ENCODE measurements at places on chromosomes 2 and 18. TPM values are rescaled to one million over a fixed set of nuclear protein-coding genes. Genes with fewer than 3 reads are reported as not detected.

DNA sequence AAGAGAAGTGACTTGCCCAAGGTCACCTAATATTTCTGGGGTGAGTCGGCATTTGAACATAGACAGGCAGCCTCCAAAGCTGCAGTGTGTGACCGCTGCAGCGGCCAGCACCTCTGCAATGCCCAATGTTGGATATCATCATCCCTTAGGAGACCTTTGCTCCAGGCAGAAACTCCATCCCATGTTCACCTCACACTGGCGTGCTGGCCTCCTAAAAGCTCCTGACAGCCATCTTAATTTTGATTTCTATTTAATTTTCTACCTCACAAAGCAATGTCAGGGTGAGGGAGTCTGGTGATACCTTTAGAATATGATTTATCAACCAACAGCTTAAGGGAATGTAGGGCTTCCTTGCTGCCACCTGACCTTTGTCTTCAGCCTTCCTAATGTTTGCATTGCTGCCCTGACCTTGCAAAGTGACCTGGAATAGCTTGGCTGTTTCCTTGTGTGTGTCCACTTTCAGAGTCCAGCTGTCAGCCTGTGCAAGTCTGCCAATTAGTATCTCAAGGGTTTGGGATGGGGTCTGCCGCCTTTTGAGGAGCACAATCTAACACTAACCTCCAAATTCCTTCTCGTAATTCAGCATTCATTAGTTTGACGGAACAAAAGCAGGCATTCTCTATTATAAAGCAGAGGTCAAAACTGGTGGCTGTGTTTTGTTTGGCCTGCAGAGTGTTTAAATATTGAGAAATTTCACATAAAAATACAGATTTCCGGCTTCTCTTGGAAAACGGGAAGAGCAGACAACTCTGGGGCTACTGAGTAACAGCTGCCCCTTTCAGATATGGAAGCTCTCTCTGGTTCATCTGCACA, 127.6 kb downstream of the PLEKHM3 start:
- DNase-seq: no peak

- DNase-seq: no peak
Measured at GRCh38 chr18:46184727-46185126, 80.5 kb downstream of the HAUS1 start.

DNA sequence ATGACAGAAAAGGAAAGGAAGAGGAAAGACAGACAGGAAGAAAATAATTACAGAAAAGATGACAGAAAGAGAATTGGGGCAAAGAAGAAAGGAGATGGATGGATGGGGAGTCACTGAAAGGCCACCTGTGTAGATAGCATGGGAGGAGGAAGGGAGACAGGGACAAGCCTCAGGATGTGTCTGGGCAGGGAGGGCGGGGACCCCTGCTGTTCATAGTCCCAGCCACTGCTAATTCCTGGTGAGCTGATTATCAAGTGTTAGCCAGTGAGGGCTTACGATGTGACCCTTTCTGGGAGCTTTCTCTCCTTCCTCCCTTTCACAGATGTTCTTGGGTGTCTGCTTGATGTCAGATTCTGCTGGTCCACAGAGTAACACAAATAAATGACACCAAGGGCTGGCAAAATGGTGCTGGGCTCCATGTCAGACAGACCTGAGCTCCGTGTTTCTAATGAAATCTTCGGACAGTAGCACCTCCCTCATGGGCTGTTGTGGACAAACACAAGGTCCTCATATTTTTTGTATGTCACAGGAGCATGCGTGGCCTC, 13.6 kb downstream of the FHOD3 start:
- no peak for DNase-seq

- DNase-seq: no peak
Measured at GRCh38 chr2:159808032-159808425, 10.0 kb upstream of the CD302 start.

- DNase-seq: no peak
Measured at GRCh38 chr2:159515441-159515840, 100.9 kb downstream of the BAZ2B start.

- DNase-seq: no peak
Measured at GRCh38 chr2:59724746-59725145, 828.7 kb downstream of the BCL11A start.

- no peak for DNase-seq
Measured at GRCh38 chr18:25795213-25795612, 295.2 kb downstream of the SS18 start.

GRCh38 chr2:45923701-45924100, 272.2 kb downstream of the PRKCE start:
- no peak for DNase-seq

- DNase-seq: peak; percentile 19
Measured at GRCh38 chr2:118223511-118223991, 135.3 kb downstream of the INSIG2 start.

DNA sequence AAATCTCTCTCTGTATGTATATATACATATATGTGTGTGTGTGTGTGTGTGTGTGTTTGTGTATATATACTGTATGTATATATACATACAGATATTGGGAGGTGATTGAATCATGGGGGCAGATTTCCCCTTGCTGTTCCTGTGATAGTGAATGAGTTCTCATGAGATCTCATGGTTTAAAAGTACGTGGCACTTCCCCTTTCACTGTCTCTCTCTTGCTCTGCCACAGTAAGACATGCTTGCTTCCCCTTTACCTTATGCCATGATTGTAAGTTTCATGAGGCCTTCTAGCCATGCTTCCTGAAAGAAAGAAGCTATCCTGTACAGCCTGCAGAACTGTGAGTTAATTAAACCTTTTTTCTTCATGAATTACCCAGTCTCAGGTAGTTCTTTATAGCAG, 18.8 kb upstream of the CCDC195 start:
- DNase-seq: no peak

GRCh38 chr18:34122724-34123334, 101.9 kb downstream of the NOL4 start:
- no peak for DNase-seq

GRCh38 chr18:48780913-48781162, 169.9 kb downstream of the SMAD7 start:
- DNase-seq: no peak

DNA sequence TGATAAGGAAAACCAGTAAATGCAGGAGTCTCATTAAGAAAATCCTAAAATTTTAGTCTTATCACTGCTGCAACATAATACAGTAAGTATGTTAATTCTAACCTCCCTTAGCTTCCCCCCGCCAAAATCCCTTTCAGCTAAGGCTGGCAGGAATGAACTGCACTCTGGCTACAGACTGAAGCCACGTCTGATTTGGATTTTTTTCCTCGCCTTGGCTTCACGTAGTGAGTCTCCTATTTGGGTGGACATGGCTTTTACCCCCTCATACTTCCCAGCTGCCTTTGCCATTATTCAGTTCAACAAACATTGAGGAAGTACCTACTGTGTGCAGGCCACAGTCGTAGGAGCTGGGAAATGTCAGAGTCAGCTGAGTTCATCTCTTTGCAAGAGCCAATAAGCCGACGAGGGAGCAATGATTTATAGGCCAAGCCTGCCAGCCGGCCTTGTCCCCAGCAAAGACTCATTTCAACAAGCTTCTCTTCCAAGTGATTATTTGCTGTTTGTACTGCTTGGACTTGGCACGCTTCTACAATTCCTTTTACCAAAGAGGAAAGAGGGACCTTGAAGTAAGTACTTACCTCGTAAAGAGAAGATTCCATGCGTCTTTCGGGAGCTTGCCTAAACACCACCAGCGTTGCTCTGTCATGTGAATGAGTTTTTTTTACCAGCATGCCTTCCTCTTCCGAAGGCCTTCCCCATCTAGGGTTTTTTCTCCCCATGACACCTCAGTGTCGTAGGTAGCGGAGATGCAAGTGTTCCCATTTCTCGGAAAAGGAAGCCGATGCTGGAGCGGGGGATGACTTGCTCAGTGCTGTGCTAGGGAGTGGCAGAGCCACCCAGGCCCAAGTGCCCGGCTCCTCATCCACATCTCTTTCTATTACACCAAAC, 138.6 kb downstream of the KLHL29 start:
- no peak for DNase-seq

GRCh38 chr18:48002933-48003365, 72.5 kb upstream of the SMAD2 start:
- DNase-seq: no peak

DNA sequence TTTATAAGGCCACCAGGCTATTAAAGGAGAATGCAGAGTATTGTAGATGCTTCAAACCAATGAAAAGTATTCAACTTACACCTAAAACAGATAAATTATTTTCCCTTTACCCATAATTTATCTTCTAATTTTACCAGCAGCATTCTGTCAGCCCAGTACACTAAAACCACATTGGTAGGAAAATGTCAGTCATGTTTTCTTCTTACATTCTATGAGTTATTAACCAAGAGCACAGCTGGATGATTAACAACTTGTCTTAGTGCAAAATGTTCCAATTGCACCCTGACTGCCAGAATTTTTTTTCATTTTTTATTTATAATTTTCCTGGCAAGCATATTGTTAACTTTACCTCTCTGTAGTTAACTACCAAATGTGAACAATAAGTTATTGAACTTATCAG, 79.0 kb upstream of the WDR75 start:
- no peak for DNase-seq

DNA sequence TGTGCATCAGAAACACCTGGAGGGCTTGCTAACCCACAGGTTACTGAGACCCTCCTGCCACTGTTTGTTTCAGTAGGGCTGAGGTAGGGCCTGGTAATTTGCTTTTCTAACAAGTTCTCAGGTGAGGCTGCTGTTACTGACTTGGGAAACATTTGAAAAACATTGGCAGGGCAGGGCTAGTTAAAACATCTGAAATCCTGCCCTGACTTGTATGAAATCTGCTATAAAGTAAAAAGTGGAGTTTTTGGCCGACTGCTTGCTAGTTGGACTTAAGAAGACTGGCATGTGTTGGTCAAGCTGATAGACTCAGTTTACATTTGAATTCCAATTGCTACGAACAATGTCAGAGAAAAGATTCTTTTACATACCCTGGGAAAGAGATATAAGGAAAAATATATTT, 111.6 kb upstream of the DLX2 start:
- DNase-seq: no peak

DNA sequence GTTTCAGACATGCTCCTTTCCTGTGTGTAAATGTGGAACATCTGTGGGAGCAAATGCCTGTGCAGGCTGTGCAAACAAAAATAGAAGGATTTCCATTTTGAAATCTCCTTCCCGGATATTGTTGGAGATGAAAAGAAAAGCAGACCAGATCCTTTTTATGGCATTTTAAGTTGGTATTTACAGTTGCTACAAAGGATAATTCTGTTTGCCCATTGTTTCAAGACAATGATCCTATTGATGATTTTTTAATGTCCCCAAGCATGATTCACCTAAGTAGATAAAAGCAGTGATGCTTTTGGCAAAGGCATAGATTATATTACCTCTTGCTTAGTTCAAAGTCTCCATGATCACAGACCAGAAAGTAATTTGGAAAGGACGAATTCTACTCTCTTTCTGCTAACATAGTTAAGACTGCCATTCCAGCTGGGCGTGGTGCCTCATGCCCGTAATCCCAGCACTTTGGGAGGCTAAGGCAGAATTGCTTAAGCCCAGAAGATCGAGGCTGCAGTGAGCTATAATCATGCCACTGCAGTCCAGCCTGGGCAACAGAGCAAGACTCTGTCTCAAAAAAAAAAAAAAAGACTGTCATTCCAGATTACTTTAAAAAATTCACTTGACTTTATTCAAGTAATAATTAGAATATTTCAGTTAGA, 209.6 kb upstream of the SLC39A10 start:
- DNase-seq: no peak

DNA sequence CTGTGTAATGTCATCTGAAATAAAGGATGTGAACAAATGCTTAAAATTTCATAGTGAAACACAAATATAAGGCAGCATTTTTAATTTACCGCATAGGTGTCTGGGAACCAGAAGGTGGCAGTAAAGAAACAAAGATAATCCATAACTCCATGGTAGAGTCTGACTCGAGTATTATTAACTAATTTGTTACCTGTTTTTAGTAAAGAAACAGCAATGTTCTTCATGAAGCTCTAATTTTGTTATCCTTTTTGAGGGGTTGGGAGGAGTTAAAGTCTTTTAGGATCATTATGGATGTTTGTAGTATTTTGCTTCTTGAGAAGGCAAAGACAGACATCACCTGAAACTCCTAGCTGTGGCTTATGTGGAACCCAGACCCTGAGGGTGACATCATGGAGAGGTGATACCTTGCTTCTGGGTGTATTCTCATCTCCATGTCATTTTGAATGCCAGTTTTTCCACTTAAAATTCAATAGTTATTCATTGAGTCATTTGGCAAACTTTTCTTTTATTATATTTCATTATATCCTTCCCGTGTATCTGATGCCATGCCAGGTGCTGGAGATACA, 286.2 kb upstream of the EPAS1 start:
- DNase-seq: no peak

DNA sequence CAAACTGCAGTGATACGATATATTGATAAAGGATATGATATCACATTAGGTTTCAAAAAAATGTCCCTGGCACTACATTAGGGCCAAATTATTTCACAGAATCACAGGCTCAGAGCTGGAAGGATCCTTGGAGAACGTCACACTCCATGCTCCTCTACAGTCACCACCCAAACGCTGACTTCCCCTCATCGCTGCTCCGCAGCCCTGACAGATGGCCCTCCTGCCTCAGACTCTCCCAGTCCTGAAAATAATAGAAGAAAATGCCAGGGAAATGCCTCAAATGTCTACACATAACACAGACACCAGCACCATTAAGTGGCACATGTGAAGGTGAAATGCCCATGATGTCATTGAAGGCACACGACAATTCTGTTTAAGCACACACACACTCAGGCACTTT, 72.0 kb downstream of the ZNF521 start:
- no peak for DNase-seq

DNA sequence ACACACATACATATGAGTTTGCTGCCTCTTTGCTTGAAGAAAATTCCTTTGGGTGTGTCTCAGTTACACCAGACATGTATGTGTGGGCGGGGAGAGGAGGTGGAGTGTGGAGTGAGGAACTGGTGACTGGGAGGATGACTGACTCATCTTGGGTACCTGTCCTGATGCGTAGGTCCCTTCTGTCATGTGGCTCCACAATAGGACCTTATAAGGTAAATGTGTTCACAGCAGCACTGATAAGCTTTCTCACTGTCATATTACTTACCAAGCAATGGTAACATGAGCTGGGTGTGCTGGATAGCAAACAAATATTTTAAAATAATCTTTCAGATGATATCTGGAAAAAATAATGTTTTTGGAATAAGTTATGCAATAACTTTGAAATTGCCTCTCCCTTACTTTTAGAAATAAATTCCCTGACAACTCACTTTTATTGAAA, 45.1 kb downstream of the SLC9A2 start:
- no peak for DNase-seq

Gene PSMA8
- total RNA-seq: 1.7 TPM

Gene CYP26B1
- not detected for total RNA-seq

Gene PLGLB2
- 0.59 TPM for total RNA-seq

Gene SP140
- total RNA-seq: 108 TPM

Gene CSRNP3
- total RNA-seq: not detected

Gene CHAC2
- 27.4 TPM for total RNA-seq

Gene SLC5A7
- total RNA-seq: not detected

All from CD8-positive, alpha-beta memory T cell (primary cell).